ENCODE measurements at places on chromosomes 16 and 17.

DNA sequence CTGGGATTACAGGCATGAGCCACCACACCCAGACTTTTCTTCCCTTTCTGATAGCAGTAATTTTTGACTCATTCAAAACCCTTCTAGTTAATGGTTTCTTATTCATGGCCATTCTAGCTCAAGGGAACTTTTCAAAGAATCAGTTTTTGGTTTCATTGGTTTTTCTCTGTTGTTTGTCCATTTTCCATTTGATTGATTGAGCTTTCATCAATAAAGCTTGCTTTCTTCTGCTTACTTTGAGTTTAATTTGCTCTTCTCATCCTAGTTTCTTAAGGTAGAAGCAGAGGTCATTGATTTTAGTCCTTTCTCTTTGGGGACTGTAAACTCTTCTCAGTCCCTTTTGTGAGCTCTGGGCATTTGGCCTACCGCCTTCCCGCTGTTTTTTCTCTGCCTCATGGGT is 82.0 kb upstream of the CHMP6 start:
- ATAC-seq = no peak

- ATAC-seq = no peak
Measured at GRCh38 chr16:27977966-27978365, 85.5 kb downstream of the GSG1L start.

GRCh38 chr17:17080781-17081180 is 38.5 kb downstream of the MPRIP start:
- no peak for ATAC-seq

DNA sequence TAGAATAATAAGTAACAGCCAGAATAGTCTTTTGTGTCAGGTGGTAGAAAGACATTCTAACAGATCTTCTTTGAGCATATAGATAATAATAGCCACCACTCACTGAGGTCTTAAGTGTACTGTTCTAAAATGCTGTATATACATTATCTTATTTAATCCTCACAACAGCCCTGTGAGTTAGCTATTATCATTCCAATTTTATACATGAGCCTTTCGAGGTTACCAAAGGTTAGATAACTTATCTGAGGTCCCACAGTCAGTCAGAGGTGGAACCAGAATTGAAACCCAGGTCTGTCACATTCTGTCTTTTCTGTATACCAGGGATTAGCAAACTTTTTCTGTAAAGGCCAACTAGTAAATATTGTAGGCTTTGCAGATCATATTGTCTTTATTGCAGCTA is 23.2 kb downstream of the REXO5 start:
- ATAC-seq = no peak

GRCh38 chr16:26742040-26742439 is 324.7 kb upstream of the C16orf82 start:
- no peak for ATAC-seq

DNA sequence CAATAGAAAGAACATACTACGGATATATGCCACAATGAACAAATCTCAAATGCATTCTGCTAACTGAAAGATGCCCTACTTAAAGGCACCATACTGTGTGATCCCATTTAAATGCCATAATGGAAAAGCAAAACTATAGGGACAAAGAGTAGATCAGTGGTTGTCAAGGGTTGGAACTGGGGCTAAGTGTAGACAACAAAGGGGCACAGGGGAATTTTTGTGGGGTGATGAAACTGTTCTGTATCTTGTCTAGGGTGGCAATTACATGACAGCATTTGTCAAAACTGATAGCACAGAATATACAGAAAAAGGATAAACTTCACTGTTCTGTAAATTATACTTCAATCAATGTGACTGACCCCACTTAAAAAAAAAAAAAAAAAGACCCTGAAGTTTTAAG is 17.7 kb downstream of the GFOD2 start:
- no peak for ATAC-seq

Measured in esophagus mucosa (tissue), 1 donor.